ENCODE measurements at places on chromosomes 6 and 20.

DNA sequence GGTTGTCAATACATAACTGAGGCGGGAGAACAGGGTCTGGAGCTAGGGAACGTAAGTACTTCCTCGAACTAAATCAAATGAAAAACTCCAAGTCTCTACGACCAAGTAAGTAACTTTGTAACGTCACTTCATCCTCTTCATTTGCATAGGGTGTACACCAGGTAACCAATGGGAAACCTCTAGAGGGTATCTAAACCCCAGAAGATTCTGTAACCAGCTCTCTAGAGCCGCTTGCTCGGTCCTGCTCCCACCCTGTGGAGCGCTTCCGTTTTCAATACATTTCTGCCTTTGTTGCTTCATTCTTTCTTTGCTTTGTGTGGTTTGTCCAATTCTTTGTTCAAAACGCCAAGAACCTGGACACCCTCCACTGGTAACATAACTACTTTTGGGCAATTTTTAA is 133.5 kb upstream of the TMEM170B start:
- DNase-seq = no peak

GRCh38 chr20:8507231-8507630 is 375.2 kb downstream of the PLCB1 start:
- DNase-seq = no peak

DNA sequence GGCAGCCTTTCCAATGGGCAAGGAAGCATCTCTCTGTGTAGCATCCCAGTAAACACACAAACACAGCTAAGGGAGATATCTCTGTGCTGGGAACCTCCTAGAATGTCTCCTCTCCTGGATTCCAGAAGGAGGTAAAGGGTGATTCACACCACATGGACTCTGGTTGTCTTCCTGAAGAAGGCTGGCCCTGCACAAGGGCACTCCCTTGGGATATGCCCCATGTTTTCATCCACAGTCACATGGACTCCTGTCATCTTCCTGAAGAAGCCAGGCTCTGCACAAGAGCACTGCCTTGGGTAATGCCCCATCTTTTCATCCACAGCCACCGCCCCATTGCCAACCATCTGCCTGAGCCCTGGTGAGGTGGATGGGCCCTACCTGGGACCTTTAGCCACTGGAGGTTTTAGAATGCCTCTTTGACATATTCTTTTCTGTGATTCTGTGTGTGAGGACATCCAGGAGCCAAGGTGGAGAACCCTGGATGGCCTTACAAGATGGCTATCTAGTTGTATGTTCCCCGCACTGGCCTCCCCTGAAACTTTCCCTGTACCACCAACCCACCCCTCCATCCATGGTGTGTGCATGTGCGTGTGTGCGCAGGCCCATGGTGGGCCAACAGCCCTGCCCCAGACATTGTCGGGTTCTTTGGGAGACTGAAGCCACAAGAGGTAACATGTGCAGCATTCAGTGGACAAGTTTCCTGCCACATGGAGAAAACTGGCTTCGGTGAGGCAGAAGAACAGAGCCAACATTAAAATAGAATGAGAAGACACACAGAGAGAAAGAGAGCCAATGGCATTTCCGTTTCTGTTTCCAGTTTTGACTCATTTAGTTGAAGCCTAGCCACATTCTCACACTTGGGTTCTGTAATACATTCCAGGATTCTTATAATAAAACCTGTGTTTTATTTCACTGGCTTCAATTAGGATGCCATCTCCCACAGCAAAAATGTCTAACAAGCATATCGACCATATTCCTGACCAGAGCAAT is 110.2 kb upstream of the CST7 start:
- no peak for DNase-seq

DNA sequence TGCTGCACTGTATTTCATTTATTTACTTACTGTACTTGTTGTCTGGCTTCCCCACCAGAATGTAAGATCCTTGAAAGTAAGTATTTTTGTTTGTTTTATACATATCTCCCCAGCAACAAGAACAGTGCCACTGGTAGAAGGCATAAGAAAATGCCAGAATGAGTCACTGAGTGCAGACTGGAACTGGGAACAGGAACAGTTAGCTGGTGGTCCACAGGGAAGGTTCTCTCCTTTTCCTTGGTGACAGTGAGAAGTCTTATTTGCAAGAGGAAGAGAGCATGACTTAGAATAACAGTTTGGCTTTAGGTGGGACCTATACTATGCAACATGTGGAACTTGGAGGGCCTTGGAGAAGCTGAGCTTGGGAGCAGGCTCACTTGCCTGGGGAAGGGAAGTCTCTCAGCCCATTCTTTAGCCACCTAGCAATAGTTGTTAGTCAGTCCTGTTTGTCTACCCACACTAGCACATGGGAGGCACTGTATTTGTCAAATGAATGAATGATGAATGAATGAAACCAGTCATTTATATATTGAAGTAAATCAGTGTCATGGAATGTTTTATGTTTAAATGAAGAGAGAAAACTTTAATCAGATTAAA is 203.5 kb downstream of the KCNQ5 start:
- DNase-seq = peak; percentile 47

DNA sequence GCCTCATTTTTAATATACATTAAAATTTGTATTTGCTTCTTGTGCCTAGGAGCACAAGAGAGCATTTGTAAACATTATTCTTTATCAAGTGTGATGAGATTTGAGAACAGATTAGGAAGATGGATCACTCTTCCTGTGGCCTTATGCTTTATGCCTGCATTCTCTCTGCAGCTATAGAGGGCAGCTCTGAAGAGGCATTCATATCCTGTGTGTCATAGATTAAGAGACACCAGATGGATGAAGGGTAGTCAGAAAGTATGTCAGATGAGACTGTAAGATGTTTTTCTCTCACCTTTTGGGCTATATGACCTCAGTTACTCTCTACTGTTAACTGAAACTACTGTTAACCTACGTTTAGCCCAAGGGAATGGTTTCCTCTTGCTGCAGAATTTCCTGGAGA is 61.4 kb downstream of the DNAH8 start:
- no peak for DNase-seq

- DNase-seq = no peak
Measured at GRCh38 chr6:34673064-34673463, 23.5 kb downstream of the ILRUN start.

- no peak for DNase-seq
Measured at GRCh38 chr6:36714511-36714910, 16.9 kb downstream of the RAB44 start.

DNA sequence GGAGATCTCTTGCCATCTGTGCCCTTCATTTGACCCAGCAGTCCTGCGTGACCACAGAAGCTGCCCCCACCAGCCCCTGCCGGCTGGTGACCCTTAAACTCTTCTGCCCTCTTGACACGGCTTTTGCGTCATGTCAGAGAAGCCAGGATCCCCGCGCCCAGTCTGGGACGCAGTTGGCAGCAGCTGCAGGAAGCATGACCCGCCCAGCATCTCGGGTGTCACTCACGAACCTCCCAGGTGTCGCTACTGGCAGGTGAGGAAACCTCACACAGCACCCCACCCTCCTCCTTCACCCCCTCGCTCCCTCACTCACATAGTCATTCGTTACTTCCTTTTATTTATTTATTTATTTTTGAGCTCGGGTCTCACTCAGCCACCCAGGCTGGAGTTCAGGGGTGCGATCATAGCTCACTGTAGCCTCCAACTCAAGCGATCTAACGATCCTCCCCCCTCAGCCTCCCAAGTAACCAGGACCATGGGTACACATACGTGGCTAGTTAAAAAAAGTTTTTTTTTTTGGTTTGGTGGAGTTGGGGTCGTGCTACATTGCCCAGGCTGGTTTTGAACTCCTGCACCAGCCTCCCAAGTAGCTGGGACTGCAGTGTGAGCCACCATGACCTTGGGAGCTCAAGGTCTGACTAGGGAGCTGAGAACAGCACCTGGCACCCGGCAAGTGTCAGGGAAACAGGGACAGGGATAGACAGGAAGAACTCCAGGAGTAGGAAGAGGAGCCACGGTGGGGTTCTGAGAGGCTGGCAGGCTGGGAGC is 14.1 kb upstream of the SPDEF start:
- no peak for DNase-seq

- no peak for DNase-seq
Measured at GRCh38 chr20:16692442-16692841, 37.4 kb upstream of the SNRPB2 start.

DNA sequence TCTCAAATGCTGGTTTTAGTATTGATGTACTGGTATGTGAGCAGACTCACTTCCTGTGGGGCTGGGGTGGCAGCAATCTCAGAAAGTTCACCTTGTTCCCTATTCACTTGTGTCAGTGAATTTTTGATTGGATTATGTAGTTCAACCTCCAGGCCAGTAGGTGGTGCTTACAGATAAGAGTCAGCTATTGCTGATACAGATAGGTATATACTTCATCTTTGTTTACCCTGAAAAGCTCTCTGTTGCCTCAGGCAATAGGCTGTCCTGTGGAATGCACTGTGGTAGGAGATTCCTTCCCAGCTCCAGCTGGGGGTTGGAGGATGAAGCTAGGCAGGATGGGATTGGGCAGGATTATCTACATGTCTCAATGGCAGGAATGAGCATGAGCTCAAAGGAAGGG is 851.2 kb upstream of the EYS start:
- no peak for DNase-seq

- no peak for DNase-seq
Measured at GRCh38 chr6:144335914-144336313, 50.8 kb downstream of the UTRN start.

DNA sequence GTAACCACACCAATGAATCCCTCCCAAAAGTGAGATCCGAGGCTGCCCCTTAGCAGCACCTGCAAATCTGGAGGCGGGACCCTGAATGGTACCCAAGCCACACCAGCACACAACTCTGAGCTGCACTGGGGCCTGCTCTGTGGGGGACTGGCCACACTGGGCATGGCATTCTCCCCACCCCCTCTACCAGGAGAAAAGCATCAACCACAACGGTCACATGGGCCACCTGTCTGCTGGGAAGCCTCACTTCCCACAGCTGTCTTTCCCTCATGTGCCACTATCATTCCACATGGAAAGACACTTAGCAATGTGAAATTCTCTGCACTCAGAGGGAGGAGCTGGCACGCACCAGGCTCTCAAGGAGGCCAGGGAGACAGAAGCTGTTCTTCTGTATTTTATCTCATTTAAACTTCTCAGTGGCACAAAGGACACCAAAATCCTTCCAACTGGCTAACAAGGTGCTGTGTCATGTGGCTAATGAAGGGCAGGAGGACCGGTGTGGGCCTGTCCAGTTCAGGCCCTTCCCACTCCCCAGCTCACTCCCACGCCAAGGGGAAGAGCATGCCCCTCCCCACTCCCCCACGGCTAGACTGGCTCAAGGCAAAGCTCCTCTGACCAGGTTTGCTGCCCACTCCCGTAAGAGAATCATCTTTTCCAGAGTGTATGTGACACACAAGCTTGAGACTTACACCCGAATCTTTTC is 19.0 kb downstream of the YTHDF1 start:
- DNase-seq = no peak

DNA sequence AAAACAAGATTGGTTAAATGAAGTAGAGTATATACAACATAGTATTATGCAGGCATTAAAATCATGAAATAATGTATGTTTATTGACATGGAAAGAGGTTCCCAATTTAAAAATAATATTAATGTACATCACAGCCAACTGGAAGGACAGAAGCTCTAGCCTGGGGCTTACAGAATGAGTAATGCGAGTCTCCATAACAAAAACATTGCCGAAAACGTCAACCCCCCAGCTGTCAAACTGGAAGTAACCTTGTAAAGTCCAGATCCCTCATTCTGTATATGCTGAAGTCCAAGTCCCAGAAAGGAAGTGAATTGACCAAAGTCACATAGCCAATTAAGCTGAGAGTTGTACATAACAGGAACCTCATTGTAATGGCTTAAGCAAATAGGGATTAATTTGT is 128.7 kb upstream of the ECI2 start:
- no peak for DNase-seq

GRCh38 chr6:162294029-162294428 is 433.5 kb downstream of the PRKN start:
- no peak for DNase-seq

DNA sequence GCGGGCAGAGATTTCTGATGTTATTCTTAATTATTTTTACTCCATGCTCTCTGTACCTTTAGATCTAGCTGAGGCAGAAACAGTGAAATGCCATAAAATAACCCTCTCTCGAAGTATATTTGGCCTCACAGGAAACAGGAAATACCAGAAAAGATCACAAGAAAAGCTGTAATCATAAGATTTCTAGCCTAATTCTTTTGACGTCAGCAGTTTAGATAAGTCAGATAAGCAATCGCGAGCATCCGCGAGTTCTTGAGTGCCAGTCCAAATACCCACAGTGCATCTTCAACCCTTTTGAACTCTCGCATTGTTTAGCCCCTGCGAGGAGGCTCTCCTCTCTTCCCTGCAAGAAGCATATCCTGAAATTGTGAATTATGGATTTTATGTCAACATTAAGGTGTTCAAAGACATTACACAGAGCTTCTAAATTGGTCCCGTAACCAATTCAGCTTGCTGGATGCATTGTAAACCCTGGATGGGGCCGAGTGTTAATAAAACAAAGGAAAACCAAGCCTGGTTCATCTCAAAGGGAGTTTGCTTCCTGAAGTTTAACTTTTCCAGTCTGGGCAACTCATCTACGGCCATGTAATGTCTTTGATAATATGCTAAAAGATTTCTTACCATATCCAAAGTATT is 198.9 kb downstream of the MTFR2 start:
- DNase-seq = no peak

DNA sequence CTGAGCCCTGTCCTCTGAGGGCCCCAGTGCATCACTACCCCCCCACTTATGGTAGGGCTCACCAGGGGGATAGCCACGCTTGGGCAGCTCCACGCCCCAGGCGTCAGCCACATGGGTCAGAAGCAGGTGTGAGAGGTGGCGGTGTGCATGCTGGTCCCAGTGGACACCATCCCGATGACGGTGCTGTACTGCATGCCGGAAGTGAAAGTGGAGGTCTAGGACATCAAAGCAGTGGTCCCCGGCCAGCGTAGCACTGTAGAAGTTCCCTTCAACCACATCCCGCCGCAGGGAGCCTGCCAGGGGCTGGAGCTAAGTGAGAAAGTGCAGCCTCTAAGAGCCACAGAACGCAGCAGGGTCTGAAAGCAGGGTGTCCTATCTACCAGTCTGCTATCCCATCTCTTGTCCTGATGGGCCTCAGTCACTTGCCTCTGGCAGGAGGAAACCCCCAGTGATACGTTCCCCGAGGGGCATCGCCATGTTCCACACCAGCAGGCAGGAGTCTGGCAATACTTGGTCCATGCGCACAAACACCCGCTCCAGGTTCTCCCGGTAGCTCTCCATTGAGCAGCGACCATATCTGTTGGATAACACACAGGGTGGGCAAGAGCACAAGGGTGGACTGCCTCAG is 2.2 kb downstream of the PCED1A start:
- no peak for DNase-seq

DNA sequence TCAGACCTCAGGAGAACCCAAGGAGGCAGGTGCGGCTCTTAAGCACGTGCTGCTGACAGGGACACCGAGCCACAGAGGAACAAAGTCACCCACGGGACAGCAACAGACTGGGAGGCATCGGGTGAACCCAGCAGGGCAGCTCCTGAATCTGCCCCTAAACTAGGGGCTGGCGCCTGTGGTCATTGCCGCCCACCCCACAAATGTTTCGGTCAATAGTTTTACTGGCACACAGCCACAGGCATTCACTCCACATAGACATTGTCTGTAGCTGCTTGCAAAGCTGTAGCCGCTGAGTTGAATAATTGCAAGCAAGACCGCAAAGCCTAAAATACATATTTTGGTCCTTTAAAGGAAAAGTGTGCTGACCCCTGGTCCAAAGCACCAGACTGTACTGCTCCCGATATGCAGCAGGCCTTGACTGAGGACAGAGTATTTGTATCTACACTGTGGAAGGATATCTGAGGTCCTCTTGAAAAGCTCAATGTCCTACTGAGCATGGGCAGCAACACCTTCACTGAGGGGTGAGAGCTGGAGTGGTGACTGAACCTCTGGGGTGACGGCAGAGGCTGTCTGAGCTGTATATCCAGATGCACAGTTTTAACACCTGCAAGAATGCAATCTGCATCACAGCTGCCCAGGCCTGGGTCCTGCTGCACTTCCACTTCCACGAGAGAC is 310.3 kb downstream of the THBS2 start:
- no peak for DNase-seq

All from stromal cell of bone marrow (primary cell).